ENCODE measurements at places on chromosomes 5 and 9.

- DNase-seq: no peak
Measured at GRCh38 chr5:34863946-34864345, 25.0 kb downstream of the TTC23L start.

DNA sequence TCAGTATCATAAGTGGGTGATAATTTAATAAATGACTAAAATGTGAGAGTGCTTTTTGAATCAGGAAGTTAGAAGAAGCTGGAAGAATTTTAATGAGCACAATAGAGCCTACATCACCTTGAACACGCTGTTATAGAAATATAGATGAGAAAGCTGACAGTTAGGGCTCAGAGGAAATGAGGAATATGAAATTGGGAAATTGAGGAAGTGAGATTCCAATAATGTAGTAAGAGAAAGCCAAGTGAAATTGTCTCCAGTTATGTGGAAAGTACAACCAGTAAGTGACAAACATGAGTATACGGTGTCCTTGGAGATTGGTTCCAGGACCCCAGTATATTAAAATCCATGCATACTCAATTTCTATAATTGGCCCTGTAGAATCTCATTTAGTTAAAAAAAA is 235.9 kb upstream of the FAM174A start:
- no peak for DNase-seq

GRCh38 chr5:75512383-75513074 is 838 bp downstream of the POLK start:
- no peak for DNase-seq

- DNase-seq: no peak
Measured at GRCh38 chr5:112737070-112737462, 619 bp upstream of the APC start.

DNA sequence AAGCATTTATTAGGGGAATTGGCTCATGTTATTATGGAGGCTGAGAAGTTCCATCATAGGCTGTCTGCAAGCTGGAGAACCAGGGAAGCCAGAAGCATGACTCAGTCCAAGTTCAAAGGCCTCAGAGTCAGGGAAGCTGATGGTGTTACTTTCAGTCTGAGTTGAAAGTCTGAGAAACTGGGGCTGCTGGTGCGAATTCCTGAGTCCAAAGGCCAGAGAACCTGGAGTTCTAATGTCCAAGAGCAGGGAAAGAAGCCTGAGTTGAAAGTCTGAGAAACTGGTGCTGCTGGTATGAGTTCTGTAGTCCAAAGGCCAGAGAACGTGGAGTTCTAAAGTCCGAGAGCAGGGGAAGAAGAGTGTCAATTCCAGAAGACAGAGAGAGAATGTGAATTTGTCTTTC is 641.1 kb downstream of the ISL1 start:
- DNase-seq: no peak

DNA sequence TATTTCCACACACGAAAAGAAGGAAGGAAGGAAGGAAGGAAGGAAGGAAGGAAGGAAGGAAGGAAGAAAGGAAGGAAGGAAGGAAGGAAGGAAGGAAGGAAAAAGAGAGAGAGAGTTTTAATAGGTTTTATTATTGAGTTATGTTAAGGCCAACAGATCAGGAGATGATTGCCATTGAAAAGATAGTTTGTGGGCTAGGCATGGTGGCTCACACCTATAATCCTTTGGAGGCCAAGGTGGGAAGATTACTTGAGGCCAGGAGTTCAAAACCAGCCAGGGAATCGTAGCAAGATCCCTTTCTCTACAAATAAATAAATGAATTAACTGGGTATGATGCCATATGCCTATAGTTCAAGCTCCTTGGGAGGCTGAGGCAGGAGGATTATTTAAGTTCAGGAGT is 877.2 kb downstream of the TLE4 start:
- DNase-seq: no peak

GRCh38 chr5:57659886-57660285 is 177.3 kb upstream of the ACTBL2 start:
- no peak for DNase-seq

DNA sequence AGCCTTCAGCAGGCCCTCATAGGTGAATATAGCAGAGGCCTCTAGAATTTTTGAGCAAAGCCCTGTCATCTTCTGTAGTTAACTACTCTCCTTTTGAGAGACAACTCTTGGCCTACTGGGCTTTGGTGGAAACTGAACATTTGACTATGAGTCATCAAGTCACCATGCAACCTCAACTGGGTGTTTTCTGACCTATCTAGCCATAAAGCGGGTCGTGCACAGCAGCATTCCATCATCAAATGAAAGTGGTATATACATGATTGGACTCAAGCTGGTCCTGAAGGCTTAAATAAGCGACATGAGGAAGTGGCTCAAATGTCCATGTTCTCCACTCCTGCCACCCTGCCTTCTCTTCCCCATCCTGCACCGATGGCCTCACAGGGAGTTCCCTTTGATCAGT is 1115.5 kb downstream of the TAF11L14 start:
- DNase-seq: no peak

DNA sequence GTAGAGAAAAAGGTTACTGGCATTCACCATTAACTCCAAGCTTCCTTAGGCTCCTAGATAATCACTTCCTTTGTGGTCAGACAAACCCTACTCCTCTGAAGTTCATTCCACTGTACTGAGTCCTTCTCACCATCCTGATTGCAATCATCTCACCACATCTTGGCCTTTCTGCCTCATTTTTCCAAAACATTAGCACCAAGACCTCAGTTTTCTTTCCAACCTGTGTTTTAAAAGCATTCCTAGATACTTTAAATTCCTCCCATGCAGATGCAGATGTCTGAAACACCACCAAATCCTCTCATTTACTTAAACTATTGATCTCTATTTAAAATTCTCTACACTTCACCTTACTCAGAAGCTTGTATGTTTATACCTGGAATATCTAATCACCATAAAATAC is 961.3 kb upstream of the CTNND2 start:
- no peak for DNase-seq

DNA sequence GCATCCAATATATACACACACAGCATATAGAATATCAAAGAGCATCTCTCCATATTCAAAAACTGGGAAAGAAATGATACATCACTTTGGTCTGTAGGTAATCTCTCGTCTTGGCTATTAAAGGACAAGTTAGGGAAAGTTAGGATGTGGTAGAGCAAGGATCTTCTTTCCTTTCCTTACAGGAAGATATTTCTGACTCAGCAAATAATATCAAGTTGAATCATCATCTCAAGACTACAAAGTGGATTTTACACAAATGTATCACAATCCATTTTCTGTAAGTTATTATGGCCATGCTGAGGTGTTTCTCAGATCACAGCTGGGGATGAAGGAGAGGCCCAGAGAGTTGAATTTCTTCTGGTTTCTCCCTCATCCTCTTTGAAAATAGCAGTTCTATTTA is 651.7 kb upstream of the CCNG1 start:
- DNase-seq: no peak

- no peak for DNase-seq
Measured at GRCh38 chr5:40831346-40832210, 3.4 kb downstream of the RPL37 start.

- DNase-seq: peak; percentile 60
Measured at GRCh38 chr5:36741128-36741527, 134.7 kb downstream of the SLC1A3 start.

GRCh38 chr5:123095798-123096120 is 6.7 kb downstream of the PRDM6 start:
- DNase-seq: no peak

DNA sequence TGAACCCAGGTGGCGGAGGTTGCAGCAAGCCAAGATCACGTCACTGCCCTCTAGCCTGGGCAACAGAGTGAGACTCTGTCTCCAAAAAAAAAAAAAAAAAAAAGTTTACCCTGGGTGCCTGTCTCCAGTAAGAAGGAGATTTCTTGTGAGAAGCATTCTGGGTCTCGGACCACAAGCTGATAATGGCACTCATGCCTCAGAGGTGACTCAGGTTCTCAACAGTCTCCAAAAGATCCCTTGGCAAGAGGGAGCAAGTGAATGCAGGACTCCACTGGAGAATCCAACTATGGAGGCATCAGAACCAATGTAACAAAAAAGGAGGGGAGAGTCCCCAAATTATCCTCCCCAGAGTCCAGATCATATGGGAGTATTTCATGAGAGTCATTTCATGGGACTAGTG is 106.0 kb upstream of the LRRTM2 start:
- no peak for DNase-seq

- DNase-seq: no peak
Measured at GRCh38 chr9:87245271-87245670, 252.4 kb upstream of the DAPK1 start.

- no peak for DNase-seq
Measured at GRCh38 chr9:105127863-105128220, 116.6 kb upstream of the SLC44A1 start.

- peak; percentile 60 for DNase-seq
Measured at GRCh38 chr5:67858471-67859031, 357.0 kb upstream of the PIK3R1 start.

DNA sequence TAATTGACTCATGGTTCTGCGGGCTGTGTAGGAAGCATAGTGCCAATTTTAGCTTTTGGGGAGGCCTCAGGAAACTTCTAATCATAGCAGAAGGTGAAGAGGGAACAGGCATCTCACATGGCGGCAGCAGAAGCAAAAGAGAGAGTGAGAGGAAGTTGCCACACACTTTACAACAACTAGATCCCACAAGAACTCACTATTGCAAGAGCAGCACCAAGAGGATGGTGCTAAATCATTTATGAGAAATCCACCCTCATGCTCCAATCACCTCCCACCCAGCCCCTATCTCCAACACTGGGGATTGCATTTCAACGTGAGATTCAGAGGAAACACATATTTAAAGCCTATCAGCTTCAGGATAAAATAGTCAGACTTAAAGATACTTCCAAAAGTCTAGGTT is 36.1 kb upstream of the LPAR1 start:
- no peak for DNase-seq

DNA sequence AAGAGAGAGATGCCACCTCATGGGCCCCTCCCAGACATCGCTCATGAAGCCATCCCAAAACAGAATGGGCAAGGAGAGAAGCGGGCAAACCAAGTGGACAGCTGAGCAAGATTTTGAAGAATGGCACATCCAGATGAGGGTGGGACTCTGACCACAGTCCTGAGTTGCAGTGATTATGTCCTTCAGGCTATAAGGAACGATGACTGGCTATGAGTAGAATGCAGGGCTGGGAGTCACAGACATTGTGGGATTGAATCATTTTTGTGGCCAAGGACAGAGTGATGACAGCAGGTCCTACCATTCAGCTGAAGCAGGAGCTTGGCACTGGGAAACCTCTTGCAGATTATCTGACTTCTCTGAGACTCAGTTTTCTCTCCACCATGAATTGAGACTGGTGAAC is 245.7 kb upstream of the SLC30A5 start:
- no peak for DNase-seq

- DNase-seq: peak; percentile 18
Measured at GRCh38 chr9:75876999-75877640, 13.4 kb upstream of the PCSK5 start.

DNA sequence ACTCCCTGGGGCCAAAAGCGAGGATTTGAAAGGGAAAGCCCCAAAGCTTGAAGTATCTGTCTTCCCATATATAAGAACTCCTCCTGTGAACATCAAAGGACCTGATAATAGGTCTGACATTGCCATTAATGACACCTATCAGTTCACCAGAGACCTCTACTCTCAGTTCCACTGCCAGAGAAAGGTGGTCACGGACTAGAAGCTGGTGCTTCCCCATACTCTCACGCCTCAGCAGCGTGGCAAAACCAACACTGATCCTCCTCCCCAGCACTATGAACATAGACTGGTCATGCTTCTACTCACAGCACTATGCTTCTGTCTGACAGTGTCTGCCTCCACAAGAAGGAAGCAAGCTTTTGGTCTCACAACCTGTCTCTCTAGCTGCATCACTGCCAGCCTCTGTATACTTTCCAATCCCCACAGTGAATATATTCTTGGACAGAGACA is 37.9 kb downstream of the NRG2 start:
- no peak for DNase-seq

GRCh38 chr9:13513286-13513685 is 233.8 kb upstream of the MPDZ start:
- no peak for DNase-seq

DNA sequence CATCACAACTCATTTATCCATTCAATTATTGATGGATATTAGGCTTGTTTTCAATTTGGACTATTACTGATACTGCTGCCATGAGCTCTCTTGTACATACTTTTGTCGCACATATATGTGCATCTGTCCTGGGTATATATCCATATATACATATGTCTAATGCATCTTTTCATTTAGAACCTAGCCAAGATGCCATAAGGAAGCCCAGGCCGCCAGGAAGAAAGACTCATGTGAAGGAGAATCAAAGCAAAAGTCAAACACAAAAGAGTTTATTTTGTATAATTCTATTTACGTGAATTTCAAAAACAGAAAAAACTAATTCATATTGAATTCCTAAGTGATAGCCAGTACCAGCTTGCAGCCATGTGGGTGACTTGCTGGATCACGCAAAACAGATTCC is 79.0 kb downstream of the ADAMTS12 start:
- DNase-seq: no peak

DNA sequence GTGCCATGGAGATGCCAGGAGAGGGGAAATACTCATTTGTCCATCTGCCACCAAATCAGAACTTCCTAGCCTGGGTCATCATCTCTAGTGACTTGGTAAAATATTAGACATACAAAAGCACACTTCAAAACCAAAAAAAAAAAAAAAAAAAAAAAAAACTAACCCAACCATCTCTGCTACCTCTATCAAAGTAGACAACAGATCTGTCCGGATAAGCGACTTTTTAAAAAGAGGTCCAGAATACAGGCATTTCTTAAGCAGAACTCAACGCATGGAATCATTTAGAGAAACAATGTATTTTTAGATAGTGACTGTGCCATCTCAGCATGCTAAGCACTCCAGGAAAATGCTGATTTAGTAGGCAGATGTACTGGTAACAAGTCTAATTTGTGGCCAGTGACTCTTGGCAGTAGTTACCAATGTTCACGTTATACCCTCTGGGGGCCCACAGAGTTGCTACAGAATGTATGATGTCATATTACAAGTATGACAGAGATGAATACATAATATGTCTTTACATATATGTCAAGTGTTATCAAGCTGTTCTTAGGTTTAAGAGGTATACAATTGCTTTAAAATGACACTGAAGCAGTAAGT is 107.8 kb downstream of the SMIM23 start:
- DNase-seq: no peak

DNA sequence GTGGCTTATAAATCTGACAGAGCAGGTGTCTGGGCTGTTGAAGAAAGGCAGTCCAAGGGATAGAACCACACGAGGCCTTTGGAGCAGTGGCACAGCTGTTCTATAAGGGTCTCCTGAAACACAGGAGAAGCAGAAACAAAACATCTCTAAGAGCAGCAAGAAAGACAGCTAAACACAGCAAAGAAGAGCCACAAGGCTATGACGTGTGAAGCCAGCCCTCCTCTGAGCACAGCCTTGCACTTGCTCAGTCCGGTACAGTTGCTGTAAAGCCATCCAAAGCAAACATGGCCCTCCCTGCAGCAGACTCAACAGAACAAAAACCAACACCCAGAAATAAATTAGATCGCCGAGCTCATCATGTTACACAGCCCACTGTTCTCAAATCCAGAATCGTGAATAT is 2.6 kb upstream of the GZMK start:
- DNase-seq: no peak

- no peak for DNase-seq
Measured at GRCh38 chr5:18370531-18370930, 736.3 kb downstream of the TAF11L14 start.

- no peak for DNase-seq
Measured at GRCh38 chr5:107155707-107156106, 515.0 kb downstream of the EFNA5 start.

GRCh38 chr5:138543730-138544104 is 681 bp upstream of the ETF1 start:
- DNase-seq: no peak
